Urothelium cell line (cell line): ENCODE measurements at places on chromosomes 2 and 18.

GRCh38 chr2:98016908-98017670, 21.3 kb upstream of the TMEM131 start:
- no peak for DNase-seq

DNA sequence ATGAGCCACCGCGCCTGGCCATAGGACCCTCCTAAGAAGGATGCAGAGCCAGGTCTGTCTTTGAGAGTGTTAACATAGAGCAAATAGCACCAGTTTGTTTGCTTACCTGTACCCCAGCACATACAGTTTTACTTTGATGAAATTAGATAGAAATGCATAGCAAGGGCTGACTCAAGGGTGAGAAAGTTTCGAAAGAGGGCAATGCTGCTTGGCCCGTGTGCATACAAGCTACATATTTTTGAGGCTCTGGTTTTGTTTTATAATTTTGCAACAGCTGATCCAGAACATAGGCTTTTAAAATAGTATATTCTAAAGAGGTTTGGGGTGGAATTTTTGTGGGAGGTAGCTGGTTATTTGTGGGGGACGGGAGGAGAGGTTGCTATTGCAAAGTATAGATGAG, 151.7 kb downstream of the MCFD2 start:
- no peak for DNase-seq

- peak; percentile 33 for DNase-seq
Observed at GRCh38 chr2:223260681-223261080, 208.7 kb downstream of the KCNE4 start.

- no peak for DNase-seq
Observed at GRCh38 chr2:241202268-241202585, 13.8 kb downstream of the ANO7 start.

DNA sequence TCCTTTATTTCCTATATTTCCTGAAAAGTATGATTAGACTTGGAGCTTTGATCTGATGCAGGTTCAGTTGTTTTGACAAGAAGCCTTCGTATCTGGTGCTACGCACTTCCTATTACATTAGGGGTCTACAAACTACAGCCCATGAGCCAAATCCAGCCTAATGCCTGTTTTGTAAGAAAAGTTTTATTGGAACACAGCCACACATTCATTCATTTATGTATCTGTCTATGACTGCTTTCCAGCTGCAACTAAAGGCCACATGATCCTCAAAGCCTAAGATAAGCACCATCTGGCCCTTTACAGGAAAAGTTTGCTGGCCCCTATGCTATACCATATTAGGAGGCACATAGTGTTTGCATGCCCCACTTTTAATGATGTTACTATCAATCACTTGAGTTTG, 26.0 kb downstream of the EIF2AK3 start:
- no peak for DNase-seq

- no peak for DNase-seq
Observed at GRCh38 chr2:158006961-158007719, 94.5 kb upstream of the UPP2 start.

- DNase-seq: no peak
Observed at GRCh38 chr2:96906729-96907114, 36.8 kb upstream of the SEMA4C start.

DNA sequence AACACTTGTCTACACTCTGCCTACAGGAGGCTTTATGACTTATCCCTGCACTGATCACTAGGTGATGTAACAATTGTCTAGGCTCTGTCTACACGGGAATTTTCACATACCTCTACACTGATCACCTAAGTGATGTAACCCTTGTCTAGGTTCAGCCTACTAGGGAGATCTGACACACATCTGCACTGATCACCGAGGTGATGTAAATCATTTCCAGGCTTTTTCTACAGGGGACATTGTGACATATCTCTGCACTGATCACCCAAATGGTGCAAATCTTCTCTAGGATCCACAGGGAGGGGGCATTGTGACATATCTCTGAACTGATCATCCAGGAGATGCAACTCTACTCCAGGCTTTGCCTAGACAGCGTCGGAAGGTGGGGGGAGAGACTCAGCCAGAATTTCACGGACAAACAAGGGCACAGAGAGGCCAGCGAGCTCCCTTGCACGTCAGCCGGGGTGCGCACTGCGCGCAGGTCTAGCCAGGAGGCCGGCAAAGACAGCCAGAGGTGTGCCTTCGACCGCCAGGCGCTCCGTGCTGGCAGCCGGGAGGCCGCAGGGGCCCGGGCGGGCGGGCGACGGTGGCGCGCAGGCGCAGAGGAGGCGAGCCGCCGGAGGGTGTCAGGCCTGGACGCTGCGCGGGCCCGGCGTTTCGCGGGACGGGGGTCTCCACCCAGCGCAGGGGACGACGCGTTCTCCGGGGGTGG, 46.9 kb upstream of the USP14 start:
- peak; percentile 88 for DNase-seq

DNA sequence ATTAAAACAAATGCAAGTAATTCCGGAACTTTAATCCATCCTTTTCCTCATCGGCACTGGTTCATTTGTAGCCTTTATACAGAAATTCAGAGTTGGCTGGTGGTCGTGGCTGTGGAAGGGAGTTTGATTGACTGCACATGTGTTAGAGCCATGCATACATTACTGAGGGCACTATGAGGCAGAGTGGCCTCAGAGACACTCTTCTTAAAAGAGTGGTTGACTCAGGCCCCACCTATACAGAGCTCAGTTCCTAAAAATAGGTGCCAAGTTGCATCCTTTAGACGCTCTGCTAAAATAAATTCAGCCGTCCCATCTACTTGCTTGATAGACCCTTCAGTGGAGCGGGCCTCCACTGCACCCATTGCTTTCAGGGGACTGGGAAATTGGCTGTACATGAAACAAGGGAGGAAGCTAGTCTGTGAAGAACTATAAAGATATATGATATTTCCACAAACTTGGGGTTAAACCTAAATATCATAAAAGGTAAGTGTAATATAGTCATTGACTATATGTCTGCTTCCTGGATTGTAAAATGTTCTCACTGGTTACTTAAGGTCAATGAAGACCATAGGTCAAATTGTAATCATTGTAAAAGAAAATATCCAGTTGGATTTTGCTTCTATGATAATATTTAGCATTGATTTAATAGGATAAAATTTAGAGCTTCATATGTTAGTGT, 298.9 kb downstream of the XIRP2 start:
- DNase-seq: no peak

- DNase-seq: no peak
Observed at GRCh38 chr2:105840933-105841332, 96.2 kb downstream of the NCK2 start.

DNA sequence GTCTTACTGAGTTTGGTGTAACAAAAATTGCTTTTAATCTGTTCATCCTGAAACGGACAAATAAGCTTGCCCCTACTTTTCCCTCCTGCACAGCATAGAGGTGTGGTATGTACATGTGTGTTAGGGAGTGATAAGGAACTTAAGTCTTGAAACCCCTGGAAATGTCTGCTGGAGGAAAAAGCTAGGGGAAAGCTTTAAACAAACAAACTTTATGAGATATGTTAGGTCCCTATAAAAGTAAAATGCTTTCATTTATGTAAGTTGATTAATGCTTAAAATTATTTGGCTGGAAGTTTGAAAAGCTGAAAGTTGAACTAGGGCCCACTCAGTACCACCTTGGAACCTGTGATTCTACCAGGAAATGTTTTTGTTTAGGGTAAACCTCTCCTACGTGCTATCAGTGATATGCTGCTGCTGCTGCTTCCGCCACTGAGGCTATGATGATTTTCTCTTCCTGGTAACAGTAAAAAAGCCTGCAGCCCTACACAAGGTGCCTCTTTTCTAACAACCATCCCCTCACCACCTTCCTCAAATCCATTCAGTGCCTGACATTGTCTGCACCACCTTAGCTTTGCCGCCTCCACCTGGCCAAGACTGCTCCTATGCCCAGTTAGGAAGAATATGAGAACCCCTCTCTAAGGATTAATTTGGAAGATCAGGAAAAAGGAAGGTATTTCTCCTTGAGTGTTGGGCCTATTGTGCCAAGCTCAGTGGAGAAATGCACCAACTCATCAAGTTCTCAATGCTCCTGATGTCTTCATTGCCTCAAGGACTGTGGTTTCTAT, 2.5 kb upstream of the YES1 start:
- DNase-seq: no peak

DNA sequence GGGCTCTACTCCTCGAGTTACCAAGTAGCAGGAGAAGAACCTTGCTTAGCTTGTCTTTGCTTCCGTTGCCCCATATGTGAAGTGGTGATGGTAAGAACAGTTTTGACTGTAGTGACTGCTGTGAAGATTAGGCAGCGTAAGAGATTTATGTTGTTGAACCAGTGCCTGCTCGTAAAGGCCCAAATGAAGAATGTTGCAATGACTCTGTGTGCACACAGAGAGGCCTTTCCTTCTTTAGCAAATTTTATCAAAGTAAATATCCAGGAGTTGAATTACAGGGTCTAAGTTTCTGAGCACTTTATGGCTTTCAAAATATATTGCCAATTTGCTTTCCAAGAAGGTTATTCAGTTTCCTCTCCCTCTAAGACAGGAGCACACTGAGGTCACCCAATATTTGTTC, 14.5 kb downstream of the NTSR2 start:
- no peak for DNase-seq

DNA sequence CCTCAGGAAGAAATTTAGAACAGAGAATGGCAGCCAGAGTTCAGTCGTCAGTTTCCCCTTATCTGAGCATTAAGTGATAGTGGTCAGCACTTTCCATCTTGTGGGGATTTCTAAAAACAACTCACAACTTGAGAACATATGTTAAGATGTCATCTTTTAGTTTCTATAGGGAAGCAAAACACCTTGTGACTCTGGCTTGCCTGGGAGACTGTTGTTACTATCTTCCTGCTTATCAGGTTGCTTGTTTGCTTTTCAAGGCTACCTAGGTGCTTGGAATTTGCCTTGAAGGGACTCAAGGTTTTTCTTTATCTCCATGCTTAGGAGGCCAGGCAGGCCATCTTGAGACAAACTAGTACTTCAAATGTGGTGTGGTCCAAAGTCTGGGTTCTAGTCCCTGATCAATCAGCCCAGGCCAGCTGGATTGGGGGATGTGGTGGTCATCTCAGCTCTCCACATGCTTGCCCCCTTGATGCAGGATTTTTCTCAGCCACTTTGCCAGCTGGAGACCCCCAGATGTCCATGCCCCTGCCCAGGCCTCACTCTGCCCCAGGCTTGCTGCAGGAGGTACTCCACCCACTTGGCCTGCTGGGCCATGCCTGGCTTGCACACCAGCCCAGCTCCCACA, 125.9 kb downstream of the LYPD1 start:
- no peak for DNase-seq

GRCh38 chr2:43345391-43345813, 119.0 kb upstream of the ZFP36L2 start:
- DNase-seq: no peak

DNA sequence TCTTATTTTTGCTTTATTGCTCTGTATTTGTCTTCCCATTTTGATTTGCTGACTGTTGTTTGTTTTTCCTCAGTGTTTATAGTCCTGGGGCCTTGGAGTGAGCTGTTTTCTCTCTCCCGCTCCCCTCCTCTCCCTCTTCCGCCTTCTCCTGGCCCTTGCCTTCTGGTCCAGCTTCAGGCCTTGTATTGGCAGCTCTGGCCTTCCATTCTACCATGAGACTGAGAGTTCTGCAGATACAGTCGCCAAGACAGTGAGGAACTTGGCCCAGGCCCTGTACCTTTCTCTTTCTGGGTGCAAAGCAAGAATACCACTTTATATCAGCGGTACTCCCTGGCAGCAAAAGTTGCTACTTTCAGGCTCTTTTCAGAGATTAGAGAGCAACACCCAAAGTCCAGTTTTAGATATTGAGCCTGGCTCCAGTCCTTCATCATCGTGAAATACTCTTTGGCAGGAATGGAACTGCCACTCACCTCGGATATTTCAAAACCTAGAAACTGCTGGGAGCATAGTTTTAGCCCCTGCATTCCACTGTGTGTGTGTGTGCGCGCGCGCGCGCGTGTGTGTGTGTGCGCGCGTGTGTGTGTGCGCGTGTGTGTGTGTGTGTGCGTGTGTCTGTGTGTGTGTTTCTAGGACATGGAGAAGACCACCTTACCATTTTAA, 17.1 kb upstream of the L3MBTL4 start:
- no peak for DNase-seq

- no peak for DNase-seq
Observed at GRCh38 chr2:218508299-218508698, 59.9 kb downstream of the USP37 start.

- DNase-seq: no peak
Observed at GRCh38 chr2:142325870-142326269, 195.1 kb upstream of the LRP1B start.

DNA sequence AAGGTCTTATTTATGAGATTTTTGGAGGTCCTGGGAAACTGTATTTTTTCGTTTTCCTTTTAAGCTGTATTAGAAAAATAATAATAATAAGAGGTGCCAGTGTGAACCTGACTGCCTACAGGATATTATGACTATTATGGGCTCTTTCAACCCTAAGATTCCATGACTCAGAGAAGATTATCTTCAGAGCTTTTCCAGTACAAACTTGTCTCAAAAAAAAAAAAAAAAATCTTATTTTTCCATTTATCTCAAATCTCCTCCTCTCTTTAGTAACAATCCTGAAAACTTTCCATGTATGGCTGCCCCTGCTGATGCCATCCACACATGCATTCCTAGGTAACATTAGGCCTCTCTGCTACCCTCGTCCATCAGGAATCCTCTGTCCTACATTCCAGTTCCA, 36.7 kb upstream of the RPE start:
- DNase-seq: no peak

- DNase-seq: no peak
Observed at GRCh38 chr18:37710726-37711125, 145.1 kb upstream of the CELF4 start.

- DNase-seq: no peak
Observed at GRCh38 chr2:195471163-195471562, 185.9 kb upstream of the SLC39A10 start.

- no peak for DNase-seq
Observed at GRCh38 chr2:184851576-184851975, 253.2 kb downstream of the ZNF804A start.

DNA sequence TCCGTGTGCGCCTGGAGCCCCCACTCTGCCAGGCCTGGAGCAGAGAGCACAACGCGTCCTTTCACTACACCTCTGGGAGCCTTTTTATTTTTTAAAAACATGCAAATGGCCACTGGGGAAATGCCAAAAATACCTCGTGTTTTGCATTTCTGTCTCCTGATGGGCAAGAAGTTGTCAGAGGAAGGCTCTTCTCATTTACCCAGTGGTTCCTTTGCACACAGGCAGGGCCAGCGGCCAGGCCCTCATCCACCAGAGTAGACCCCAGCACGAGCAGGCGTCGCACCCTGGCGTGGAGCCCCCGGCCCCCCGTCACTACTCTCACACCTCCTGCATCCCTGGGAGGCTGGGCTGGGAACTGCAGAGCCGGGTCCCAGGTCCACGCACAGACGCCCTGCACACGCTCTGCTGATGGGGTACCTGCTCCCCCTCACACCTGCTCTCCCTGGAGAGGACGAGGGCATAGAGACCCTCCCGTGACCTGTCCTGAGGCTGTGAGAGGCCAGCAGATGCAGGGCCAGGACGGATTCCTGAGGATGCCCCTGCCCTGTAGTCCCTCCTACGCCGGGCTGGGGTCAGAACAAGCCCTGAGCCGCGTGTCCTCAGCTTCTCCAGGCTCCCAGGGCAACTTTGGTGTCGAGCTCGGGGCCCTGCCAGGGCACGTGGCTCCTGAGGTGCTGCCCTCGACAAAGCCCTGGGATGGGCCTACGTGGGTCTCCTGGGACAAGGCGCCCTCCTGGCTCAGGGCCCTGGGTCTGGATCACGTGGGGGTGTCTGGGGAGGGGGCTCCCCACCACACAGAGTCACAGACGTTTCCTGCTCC, 65.0 kb downstream of the NFATC1 start:
- no peak for DNase-seq

GRCh38 chr2:215773728-215774127, 239.6 kb downstream of the MREG start:
- DNase-seq: peak; percentile 30
